GM12892 (cell line): ENCODE measurements at places on chromosomes 7 and 10.

DNA sequence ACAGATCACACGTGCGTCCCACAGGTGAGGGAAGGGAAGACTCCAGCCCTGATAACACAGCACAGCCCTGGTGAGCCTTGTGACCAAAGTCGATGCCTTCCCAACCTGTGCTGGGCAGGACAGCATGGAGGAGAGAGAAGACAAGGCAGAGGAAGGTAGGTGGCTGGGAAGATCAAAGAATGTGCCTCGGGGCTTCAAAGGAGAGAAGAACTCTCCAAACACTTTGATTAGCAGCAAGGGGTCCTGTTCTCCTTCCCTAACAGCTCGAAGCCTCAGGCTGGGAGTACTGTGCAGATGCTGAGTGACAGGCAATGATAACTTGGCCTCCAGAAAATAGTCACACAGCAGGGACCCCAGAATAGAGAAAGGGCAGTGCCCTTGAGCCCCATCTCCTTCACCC, 288.5 kb downstream of the TCERG1L start:
- DNase-seq, result no peak

GRCh38 chr7:106216517-106216922, 68.3 kb downstream of the NAMPT start:
- no peak for DNase-seq

GRCh38 chr7:55081068-55081467, 62.3 kb downstream of the EGFR start:
- DNase-seq, result no peak

- no peak for DNase-seq
Measured at GRCh38 chr10:33103863-33104379, 145.9 kb upstream of the ITGB1 start.

- no peak for DNase-seq
Measured at GRCh38 chr7:83410989-83411591, 237.8 kb downstream of the SEMA3E start.

DNA sequence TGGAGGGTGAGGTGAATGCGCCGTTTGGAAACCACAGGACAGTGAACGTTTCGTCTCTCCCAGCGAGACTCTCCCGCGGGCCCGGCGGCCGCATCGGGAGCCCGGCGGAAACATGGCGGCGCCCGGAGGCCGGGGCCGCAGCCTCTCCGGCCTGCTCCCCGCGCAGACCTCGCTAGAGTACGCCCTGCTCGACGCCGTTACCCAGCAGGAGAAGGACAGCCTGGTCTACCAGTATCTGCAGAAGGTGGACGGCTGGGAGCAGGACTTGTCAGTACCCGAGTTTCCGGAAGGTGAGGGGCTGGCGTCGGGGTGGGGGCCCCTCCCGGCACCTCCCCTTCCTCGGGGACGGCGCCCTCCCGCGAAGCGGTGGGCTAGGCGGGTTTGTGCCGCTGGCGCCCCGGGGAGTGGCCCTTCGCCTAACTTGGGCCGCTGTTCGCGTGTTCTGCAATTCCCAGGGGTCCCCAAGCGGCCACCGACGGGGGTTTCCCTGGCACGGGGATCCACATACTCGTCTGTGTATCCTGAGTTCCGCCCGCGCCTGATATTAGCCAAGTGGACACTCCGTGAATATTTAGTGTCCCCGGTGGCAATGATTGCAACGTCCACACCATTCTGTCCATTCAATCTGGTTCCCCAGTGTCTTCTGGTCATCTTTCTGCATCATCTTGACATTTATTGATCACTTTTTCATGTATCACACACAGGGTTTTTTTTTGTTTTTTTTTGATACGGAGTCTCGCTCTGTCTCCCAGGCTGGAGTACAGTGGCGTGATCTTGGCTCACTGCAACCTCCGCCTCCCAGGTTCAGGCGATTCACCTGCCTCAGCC, 514 bp downstream of the NHLRC2 start:
- peak; percentile 38 for DNase-seq
